HTR-8/SVneo (cell line): ENCODE measurements at places on chromosomes 5 and 9.

DNA sequence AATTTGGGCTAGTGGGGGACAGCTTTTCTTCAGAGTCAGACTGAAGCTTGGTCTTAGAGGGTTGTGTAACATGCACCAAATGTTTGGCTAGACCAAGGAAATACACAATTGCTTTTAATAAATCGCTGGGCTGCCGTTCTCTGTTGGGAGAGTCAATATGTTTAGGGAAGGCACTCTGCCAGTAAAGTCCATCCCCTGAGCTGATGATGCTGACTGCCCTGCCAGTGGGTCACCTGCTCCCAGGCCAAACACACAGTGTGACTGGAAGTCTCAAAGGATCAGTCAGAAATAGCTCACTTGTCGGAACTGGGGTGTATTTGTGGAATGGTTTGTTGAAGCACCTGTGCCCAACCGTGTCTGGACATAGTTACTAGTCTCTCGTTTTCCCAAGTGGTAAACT, 17.9 kb upstream of the ZNF474 start:
- DNase-seq: no peak

DNA sequence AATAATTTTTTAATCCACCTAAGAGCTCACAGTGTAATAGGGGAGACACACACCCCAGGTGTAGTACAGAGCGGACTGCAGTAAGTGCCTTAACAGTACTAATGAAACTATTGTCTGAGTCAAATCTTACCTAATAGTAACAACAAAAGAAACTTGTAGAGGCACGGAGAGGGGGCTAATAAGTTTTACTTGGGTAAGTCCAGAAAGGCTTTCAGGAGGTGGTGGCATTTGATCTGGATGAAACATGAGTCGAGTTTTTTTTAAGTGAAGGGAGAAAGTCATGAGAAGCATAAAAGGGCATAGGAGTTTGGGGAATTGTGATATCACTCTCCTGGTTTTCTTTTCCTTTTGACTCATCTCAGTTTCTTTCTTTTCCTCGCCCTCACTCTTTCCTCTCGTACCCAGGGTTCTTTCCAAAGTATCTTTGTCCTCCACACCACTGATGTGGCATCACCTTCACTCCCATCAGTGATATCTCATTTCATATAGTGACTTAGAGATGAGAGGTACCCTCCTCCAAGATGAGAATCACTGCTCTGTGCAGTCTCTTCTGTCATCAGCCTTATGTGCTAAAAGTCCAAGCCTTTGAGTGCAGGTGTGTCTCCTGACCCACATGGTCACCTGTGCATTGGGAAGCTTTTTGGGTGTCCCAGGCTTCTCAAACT, 2.0 kb downstream of the CTNNA1 start:
- no peak for DNase-seq

- DNase-seq: no peak
Observed at GRCh38 chr5:69331528-69332445, 814 bp downstream of the CCDC125 start.

- no peak for DNase-seq
Observed at GRCh38 chr9:109974143-109974917, 194.3 kb downstream of the PALM2AKAP2 start.

DNA sequence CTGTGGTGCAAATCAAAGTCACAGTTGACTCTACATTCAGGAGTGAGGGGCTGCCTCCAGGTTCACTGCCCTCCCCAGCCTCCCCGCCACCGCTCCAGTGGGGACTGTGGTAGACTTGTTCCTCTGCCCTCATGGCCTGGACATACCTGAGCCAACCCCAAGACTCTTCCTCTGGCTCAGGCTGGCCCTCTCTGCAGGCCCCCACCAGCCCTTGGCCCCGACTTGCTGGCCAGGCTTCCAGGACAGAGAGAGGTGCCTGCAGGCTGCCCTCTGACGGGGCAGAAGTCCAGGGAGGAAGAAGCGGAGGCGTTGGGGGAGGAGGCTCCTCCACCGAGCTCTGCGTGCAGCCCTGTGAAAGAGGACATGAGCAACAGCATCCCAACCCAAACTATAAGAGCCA, 2.8 kb upstream of the SARDH start:
- no peak for DNase-seq

DNA sequence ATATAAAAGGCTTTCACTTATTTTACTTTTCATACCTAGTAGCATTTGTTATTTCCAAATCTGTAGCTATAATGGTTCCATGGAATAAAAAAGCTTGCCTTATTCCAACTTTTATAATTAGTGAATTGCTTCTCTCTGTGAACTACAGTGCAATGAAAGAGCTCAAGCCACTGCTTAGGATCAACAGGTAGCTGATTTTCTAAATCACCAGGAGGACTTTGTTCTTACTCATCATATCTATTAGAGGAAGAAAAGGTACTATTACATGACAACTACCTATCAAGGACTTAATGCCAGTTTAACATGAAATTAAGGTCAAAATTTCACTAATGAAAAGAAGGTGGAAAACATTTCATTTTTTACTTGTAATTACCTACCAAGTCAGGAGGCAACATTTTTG, 414.6 kb downstream of the BNC2 start:
- no peak for DNase-seq

DNA sequence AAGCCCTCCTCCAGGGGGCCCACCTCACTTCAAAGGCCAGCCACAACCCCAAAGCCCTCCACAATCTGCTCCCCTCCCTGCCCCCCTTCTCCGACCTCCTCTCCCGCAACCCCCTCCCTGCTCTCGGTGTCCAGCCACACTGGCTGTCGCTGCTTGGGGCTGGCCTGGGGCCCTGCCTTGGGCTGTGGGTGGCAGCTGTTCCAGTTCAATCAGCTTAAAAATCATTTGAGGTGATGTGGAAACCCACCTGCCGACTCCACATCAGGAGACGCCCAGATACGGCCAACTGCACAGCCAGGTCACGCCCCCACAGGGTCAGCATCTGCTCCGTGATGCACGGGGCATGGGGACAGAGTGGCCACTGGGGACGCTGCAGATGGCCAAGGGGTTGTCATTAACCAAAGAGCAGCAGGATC, 107.0 kb upstream of the MVB12B start:
- DNase-seq: no peak

GRCh38 chr9:91089405-91090129, 272.2 kb downstream of the AUH start:
- DNase-seq: peak; percentile 42

- no peak for DNase-seq
Observed at GRCh38 chr5:163401271-163401670, 36.1 kb upstream of the CCNG1 start.

- no peak for DNase-seq
Observed at GRCh38 chr5:109028608-109029299, 281.1 kb downstream of the FER start.

DNA sequence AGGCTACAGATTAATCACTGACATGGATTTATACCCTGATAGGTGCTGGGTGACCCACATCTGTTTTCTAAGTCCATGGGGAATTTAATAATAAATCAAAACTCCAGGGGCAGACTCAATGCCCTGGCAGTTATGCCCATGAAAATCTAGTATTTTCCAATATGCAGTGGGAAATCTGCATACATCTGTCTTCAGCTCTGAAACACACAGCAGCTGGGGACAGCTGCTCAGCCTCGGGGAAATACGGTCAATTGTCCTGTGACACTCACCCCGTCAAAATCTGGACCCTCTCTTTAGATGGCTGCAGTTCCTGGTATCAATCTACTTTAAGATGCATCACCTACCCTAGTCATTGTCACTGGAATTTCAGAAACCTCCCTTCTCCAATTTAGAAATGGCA, 12.7 kb upstream of the C1QTNF3 start:
- DNase-seq: no peak
